Activated CD8-positive, alpha-beta memory T cell treated with anti-CD3 and anti-CD28 coated beads for 24 hours (primary cell): ENCODE measurements at places on chromosomes 16 and 17.

GRCh38 chr16:50372611-50373344 is 4.0 kb upstream of the BRD7 start:
- DNase-seq, result no peak

DNA sequence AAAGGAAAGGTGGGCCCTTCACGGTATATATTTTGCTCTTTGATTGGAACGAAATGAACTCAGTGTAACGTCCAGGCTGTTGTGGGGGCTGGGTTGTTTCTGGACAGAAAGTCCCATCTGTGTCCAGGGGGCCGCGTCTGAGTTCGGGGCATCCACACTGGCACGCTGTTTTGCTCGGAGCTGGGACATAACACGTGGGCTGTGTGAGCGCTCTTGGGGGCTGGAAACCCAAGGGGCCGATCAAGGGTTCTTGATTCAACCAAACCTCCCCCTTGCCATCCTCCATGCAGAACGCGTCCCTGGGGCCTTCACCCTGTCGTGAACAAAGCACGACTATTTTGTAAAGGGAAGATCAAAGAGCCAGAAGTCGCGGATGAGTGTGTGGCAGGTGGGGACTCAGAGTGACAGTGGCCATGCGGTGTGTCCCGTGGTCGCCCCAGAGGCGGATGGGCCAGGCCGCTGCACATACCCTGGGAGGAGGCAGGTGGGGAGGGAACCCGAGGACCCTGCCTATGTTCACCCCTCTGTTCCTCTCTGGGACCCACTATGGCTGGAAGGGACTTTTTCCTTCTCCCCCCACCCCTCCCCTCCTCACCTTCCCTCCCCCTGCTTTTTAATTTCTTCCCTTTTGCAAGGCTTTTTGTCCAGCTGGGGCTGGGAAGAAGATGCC is 387.2 kb downstream of the SEC14L1 start:
- no peak for DNase-seq

DNA sequence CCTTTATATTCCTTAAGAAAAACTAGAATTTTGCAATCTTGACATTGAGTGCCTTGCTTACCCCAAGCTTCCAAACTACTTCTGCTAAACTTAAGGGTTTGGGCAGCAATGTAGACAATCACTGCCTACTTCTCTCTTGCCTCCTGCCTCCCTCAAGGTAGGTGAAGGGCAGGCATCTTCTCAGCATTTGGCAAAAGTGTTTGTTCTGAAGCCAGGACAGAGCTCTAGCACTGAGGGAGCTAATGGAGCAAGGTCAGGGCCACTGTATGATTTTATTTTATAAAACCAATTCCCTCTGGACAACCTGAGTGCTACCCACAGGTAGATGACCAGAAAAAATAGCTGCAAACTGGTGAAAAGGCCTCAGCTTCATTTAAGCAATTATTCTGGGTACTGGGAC is 111.8 kb downstream of the IRX3 start:
- DNase-seq, result no peak

- DNase-seq, result no peak
These were observed 352.7 kb downstream of the CA10 start for GRCh38 chr17:51805765-51806164.

- no peak for DNase-seq
These were observed 27.0 kb downstream of the CBFB start for GRCh38 chr16:67055712-67056487.

DNA sequence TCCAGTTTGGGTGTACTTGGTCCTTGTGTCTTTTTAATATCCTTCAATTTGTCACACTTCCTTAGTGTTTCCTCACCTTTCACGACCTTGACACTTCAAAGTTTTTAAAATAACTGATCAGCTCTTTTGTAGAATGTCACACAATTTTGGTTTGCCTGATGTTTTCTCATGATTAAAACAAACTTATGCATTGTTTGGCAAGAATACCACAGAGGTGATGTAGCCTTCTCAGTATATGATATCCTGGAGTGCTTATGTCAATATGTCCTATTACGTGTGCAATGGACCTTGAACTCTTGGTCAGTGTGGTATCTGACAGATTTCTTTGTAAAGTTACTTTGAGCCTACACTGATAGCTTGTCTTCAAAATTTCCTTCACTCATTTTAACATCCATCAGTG is 297.4 kb downstream of the CNTNAP4 start:
- no peak for DNase-seq

GRCh38 chr17:45936610-45937009 is 42.3 kb downstream of the MAPT start:
- DNase-seq, result no peak

- DNase-seq, result no peak
These were observed 1.6 kb downstream of the CHD9 start for GRCh38 chr16:53056392-53056881.
